ENCODE measurements at places on chromosomes 6 and 20.

DNA sequence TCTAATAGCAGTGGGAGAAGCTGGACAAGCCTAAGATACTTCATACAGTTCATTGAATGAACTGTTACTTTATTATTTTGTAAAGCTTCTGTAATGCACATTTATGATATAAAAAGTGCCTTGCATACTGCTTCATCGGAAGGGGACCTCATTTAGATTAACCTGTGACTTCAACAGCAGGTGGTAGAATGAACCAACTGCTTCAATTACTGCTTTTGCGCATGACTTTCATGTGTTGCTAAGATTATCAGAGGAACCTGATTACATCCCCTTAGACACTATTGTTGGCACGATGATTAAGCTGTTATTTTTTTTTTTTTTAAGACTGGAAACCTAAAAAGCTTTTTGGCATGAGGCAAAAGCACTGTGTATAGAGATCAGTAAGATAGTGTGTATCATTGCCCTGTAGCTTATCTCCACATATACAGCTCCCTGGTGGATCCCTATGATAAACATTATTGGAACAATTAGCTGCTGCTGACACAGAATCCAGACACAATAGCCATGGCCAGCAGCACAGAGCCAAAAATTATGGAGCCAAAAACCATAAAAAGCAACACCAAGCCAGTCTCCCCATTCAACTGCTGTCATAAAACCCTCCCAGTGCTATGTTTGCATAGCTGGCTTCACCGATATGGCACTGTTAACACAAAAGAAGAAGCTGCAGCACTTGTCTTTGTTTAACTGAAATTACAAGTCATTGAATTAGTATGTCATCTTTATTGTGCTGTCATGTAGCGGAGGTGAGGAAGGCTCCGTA lies 731.6 kb upstream of the MMS22L start:
- no peak for DNase-seq

DNA sequence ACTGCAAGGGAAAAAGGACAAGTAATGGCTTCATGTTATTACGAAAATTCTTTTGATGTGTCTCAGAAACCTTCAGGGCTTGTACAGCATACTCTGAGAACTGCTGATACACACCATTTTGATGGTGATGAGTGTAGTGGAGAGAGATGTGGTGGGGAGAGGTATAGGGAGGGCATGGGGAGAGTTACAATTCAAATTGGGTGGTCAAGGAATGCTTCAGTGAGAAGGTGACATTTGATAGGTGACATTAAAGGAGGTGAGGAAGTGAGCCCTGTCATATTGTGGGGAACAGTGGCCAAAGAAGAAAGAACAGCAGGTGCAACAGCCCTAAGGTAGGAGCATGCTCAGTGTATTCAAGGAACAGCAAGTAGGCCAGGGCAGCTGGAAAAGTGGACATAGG lies 318.9 kb downstream of the CLIC5 start:
- no peak for DNase-seq

DNA sequence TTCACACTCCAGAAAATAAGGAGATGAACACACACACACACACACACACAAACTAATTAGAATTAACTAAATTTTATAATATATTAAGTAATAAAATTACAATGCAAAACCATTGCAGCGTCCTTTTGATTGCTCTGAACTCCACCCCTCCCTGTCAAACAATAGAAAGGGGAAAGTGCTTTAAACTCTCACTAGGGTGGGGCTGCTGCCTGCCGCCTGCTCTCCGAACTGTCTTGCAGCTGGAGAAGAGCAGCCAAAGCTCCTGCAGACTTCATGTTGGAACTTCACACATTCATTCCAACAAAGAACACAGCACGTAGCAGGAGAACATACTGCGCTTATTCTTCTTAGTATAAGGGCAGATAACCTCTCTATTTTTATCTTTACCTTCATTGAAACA lies 83.2 kb downstream of the GCLC start:
- DNase-seq = no peak

GRCh38 chr6:635233-635632 lies 21.7 kb downstream of the HUS1B start:
- no peak for DNase-seq

DNA sequence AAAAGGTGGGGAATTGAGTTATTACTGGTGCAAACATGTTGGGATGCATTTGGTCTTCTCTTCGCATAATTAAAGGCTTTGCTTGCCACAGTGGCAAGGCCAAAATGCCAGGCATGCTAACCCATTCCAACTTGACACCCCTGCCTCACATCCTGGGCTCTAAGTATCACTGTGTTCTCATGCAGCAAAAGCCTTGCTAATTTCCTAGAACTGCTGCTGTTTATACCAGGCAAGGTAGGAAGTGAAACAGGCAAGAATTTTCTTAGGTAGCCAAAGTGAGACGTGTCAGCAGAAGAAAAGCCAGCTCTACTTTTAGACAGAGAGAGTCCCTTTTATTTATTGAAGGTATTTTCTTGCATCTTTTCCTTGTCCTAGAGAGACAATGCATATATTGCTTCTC lies 41.2 kb downstream of the LYRM2 start:
- no peak for DNase-seq

DNA sequence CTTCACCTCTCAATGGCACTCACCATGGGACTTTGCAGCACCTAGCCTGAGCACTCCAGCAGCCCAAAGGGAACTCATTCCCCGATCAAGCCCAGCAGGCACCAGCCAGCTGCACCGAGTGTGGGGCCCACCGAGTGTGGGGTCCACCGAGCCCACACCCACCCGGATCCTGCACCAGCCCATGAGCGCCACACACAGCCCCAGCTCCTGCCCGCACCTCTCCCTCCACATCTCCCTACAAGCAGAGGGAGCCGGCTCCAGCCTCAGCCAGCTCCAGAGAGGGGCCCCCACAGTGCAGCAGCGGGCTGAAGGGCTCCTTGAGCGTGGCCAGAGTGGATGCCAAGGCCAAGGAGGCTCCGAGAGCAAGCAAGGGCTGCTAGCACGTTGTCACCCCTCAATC lies 1182.4 kb downstream of the HACE1 start:
- no peak for DNase-seq

DNA sequence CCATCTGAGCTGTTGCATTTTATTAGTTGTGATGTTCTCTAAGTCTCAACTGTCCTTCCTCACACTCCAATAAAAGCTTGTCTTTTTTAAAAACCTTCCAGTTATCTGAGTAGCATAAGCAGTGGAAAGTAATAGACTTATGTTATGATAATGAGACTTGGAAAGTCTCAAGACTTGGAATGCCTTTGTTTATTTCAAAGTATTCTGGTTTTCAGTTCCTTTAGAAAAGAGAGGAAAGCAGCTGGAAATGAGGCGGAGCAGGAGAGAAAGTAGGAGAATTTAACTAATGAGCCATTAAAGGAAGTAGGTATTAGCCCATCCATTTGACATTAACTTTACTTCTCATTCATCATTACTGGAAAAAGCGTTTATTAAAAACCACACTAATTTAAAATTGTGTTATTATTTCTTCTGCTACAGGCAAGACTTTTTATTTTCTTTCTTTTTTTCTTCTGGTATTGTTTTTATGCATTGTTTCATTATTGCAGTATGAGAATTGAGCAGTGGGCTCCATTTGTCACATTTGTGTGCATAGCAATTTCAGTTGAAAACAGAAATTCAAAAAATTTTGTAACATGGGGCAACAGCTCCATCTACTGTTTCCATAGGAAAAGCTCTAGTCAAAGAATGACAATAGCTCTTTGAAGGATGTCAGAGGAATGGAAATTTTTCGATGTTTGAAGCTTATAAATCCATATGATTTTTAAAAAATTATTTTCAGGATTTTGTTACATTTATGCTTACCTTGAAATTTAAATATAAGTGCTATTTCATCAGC lies 194.8 kb downstream of the COL9A1 start:
- DNase-seq = no peak

DNA sequence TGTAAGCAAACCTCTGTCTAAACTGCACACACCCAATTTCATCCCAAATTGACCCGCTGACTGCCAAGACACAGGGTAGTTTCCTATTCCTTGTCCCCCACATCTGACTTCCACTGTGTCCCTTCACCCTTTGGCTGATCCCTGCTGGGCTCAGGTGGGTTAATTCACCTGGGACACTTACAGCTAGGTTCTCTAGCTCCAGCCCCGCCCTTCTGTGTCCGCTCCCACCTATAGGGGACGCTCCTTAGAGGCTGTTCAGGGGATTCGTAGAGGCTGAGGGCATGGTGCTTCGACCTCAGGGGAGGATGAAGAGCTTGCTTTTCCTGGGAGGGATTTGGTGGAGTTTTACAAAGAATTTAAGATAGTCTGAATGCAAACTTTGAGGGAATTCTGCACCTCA lies 4.0 kb upstream of the CD93 start:
- DNase-seq = no peak

GRCh38 chr6:7183707-7184106 lies 75.9 kb downstream of the RREB1 start:
- no peak for DNase-seq

GRCh38 chr6:43895656-43896328 lies 125.8 kb downstream of the VEGFA start:
- no peak for DNase-seq

DNA sequence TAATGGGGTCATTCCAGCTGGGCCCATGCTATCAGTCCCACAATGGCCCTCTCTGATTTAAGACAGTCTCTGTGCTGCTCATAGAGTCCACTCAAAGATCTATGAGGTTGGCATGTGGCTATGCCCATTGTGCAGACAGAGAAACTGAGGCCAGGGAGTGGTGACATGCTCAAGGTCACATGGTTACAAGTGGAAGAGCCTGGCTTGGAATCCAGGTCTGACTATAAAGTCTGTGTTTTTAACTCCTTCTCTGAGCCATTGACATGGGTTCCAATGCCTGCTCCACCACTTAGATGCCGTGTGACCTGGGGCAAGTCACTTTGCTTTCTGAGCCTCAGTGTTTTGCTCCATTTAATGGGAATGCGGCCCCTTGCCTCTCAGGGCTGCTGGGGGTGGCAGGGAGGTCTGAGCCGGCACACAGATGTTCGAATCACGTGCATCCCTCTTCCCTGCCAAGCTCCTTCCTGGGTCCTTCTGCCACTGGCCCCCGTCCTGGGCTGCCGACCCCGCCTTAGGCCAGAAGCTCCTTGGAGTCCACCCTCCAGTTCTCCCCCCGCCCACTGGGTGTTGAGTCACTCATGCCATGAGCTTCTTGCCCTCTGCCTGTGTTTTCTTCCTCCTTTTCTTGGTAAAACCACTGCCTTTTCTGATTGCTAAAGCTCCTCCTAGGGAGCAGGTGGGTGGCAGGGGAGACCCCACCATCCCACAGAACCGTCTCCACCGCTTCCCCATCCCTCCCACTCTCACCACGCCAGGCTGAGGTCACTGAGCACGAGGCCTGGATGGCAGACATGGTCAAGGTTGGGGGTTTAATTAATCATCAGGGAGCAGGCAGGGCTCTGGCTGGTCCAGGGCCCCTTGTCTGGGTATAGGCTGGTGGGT lies 35.7 kb downstream of the CEBPB start:
- no peak for DNase-seq

- DNase-seq = no peak
These were observed 962.9 kb upstream of the SLC35B3 start for GRCh38 chr6:9398071-9398766.

GRCh38 chr20:16208443-16208842 lies 364.8 kb downstream of the KIF16B start:
- no peak for DNase-seq

DNA sequence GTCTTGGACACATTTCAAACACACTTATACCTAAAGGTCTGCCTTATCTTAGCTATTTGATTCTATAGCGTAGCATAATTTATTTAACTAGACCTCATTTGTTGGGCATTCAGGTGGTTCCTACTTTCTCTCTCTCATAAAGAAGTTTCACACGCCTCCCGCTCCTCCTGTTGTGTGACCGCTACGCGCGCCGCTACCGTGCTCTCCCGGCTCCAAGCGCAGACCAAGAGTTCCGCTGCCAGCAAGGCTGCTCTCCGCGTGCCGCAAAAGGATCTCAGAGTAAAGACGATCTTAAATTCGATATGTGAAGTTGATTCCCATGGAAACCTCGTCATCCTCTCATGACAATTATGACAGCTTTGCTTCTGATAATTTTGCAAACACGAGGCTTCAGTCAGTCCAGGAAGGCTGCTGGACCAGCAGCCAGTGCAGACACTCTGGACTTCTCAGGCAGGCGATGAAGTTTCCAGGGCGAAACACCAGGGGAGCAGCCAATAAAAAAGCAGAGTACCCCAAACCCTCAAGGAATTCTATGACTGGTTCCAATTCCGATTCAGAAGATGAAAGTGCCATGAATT lies 20.4 kb downstream of the PRSS16 start:
- DNase-seq = no peak

DNA sequence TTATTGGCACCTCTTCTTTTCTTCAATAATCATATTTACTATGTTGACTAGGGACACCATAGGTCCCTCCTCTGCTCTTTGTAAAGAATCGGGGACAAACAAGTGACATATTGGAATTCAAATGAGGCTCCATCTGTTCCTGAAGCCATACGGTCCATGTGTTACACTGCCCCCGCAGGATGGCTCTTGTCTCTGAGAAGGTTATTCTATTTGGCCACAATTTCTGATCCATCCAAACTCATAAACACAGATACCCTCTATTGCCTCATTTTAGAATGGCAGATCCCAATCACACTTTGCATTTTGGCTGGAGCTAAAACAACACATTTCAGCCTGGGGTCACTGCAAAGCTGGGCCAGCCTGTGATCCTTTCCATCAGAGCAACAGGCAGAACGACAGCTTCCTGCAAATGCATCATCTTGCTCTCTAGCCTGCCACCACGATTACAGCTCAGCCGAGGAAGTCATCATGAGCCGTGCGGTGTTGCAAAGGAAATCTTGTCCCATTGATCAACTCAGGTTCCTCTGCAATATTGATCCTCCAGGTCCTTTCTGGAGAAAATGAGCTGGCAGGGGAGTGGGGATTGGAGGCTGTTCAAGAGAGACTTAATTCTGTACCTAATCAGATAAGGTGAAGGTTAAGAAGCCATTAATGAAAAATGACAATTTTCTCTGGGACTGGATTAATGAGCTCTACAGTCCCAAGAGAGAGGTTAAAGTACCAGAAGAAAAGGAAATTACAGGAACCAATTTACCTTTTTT lies 73.1 kb downstream of the AGPAT4 start:
- no peak for DNase-seq

DNA sequence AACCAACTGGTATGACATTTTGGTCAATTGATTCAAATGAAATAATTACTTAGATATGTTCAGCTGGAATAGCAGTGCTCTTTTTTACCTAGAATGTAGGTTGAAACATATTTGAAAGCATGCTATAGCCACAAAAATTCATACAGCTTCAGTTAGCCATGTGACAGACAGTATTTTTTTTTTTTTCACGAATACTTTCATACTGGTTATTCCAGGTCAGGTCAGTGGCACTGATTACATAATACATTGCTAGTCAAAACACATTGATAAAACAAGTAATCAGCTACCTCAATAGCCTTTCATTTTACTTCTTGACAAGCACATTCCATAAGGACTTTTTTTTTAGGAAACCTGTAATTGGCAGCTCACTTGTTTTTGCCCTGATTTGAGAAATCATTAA lies 222.6 kb downstream of the EYA4 start:
- DNase-seq = no peak

GRCh38 chr6:158503222-158503621 lies 56.7 kb upstream of the TMEM181 start:
- no peak for DNase-seq

Data from activated naive CD4-positive, alpha-beta T cell (primary cell).